Cerebellar nuclear complex (tissue), 1 donor: ENCODE measurements at places on chromosomes 3 and 15.

DNA sequence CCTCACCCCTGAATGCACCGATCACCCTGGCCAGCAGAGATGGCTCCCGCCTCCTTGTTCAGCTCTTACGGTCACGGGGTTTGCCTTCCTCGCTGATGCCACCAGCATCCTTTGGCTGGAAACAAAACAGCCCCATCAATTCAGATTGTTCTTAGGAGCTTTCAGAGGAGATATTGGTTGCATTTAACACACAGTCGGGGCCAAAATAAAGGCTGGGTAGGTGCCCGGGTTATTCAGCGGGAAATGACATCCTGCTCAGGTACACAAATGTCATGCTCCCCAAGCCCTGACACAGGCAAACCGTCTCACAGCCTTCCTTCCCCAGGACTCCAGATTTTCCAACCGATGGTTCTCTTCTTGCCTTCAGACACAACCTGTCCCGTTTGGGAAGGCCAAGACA lies 62.4 kb upstream of the MEF2A start:
- no peak for DNase-seq

GRCh38 chr3:8903191-8903590 lies 60.1 kb downstream of the RAD18 start:
- DNase-seq, result no peak

DNA sequence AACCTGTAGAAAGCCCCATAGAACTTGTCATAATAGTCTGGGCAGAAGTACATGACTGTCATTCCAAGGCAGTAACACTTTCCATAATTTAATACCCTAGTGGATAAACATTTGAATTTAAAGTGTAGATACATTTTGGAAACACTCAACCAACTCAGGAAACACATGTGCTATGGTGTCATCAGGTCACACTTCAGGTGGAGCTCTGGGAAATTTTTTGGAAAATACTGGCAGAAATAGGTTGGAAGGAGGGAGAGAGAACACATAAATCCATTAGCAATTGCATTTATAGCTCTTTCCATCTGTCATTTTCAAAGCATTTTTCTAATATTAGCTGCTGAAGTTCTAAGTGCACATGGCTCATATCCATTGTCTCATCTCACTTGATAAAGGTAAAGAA lies 135.7 kb downstream of the MEIS2 start:
- no peak for DNase-seq

DNA sequence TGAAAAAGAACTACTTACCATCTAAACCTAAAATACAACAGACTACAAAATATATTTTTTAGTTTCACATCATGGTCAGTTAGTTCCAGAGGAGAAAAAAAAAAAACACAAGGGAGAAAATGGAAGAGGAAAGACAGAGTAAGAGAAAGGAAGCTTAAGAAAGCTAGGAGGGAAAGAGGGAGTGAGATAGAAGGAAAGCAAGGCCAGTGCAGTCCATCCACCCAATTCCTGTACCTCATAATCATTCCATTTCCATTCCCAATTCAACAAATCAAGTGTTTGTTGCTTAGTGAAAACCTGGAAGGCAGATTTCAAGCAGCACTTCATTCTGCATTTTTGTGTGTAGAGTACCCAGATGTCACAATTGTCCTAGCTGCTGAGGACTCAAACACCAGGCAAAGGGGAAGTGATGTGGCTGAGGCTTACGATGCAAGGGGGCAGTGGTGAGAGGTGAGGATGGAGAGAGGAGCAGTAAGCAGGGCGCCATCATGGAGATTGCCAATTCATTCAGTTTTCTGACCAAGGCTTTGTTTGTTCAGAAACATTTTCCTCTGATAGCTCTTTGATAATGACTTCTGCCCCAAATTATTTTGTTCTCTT lies 83.6 kb upstream of the GSK3B start:
- no peak for DNase-seq

GRCh38 chr15:91863621-91864255 lies 10.2 kb downstream of the SLCO3A1 start:
- DNase-seq, result no peak

GRCh38 chr3:123686251-123686650 lies 101.4 kb upstream of the HACD2 start:
- DNase-seq, result no peak

DNA sequence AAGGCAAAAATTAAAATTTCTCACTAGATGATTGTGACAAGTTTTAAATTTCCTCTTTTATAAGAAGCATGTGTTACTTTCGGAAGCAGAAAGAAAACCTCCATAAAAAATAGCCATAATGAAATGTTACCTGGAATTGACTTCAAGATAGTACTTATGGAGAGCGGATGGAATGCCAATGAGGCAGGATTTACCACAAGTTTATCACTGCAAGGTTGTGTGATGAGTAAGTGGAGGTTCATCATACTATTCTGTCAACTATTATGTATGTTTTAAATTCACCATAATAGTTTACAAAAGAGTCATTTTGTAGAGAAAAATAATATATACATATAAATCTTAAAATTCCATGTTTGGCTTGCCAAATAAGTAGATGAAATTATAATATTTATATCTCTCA lies 230.3 kb downstream of the SCAPER start:
- DNase-seq, result no peak

- no peak for DNase-seq
Measured at GRCh38 chr3:180287703-180288102, 251.0 kb upstream of the PEX5L start.

DNA sequence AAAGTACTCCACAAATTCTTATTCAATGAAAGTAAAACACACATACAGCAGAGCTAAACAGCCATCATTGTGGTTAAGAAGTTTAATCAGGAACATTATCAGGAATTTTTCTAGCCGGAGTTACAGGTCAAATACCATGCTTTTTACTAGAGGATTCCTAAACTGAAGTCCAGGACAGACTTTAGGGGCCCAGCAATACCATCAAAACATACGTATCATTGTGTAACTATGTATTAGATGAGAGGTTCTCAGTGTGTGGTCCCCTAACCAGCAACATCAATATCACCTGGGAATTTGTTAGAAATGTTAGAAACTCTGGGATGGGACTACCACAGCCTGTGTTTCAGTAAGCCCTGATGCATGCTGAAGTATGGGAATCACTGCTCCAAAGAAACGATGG lies 404.2 kb upstream of the IL12A start:
- no peak for DNase-seq

DNA sequence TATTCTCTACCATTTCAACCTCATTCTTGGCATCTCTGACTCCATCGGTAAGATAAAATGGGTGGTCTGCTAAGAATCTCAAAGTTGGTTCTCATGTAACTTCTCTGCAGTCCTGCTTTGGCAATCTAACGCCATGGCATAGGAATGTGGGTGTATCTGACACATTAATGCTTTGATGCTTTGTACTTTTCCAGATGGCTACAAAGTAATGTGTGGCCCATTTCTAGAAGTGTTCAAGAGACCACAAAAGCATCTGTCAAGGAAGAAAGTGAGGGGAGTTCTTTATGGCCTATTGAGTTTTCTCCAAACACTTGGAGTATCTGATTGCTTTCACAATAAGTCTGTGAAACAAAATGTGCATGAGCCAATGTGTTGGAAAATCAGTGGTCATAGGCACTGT lies 339.9 kb upstream of the TGFBR2 start:
- DNase-seq, result no peak

GRCh38 chr15:39403640-39404117 lies 177.2 kb upstream of the THBS1 start:
- no peak for DNase-seq

GRCh38 chr3:46829699-46830208 lies 33.5 kb downstream of the MYL3 start:
- DNase-seq, result no peak

- DNase-seq, result no peak
Measured at GRCh38 chr3:127394031-127394430, 106.2 kb upstream of the PRR20G start.

DNA sequence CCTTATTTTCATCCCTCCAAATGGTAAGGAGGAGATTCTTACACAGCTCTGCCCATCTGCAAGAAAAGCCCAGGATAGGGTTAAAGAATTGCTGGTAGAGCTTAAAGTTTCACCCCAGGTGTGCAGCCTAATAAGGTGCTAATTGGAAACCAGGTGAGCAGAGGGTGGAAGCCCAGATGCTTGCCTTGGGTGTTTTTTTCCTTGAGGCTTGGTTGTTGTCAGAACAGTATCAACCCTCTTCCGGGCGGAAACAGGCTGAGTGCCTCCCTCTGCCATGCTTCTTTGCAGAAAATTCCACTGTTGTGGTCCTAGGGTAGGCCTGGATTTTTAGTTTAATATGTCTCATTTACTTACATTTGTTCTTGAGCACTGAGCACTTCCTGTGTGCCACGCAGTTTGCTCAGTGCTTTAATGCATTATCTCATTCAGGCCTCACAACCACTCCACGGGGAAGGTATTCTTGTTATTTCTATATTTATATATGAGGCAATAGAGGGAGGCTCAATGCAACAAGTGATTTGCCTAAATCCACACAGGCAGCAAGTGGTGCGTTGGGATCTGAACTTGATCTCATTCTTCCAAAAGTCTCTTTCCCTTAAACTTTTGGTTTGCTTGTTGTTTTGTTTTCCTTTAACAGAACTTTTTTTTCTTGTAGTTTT lies 115.0 kb upstream of the LRIG1 start:
- no peak for DNase-seq

DNA sequence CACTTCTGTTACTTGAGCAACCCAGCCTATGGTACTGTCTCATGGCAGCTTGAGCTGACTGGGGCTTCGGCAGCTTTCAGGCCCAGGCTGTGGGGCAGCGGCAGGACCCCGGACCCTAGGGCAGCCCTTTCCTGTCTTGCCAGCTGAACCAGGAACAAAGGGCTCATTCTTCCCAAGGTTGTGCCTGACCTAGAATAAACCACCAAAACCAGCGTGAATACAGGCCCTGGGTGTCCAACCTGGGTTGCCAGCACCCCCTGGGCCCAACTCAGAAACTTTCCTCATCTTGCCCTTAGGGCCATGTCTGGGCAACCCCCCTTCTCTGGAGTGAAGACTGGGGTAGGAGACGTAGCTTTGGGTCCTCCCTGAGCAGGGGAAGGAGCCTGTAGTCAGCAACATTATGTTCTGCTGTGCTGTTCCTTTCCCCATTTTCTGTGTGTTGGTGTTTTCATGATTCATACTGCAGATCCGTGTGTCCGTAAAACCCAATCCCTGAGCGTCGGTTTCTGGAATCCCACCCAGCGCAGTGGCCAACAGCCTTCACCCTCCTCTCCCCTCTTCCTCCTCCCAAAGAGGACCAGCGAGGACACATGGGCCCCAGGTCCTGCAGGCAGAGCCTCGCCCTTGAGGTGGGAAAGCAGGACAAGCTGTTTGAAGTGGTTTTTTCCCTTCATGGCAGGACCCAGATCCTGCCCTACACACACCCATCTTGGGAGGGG lies 33.5 kb downstream of the TKT start:
- DNase-seq, result no peak

DNA sequence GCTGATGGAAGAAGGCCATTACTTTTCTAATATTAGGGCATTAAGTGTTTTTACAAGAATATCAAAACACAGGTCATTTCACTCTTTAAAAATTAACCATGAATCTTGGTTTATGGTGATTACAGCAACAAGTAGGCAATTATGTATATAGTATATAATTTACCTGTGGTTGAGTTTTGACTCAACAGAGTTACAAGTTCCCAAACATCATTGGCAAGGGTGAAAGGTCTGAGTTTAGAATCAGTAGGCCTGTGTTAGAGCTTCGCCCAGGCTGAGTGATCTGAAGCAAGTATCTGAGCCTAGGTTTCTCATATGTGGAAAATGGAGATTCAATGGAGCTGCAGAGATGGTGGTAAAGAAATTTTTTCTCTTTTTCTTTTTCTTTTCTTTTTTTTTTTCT lies 25.1 kb upstream of the LPP start:
- no peak for DNase-seq

GRCh38 chr15:82079736-82080135 lies 33.9 kb upstream of the MEX3B start:
- DNase-seq, result no peak

GRCh38 chr3:30112902-30113484 lies 493.4 kb upstream of the TGFBR2 start:
- DNase-seq, result no peak

- DNase-seq, result no peak
Measured at GRCh38 chr3:9690451-9691450, 12.9 kb upstream of the CPNE9 start.

GRCh38 chr3:58197588-58197987 lies 13.2 kb downstream of the DNASE1L3 start:
- DNase-seq, result no peak

DNA sequence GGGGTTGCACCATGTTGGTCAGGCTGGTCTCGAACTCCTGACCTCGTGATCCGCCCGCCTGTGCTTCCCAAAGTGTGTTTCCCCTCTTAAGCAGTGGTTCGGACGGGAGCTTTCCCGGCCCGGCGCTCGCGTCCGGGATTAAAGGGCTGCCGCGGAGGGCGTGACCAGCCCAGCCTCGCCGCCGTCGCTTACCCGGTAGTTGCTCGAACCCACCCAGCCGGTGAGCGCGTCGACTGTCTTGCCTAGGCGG lies 513 bp downstream of the CLASP2 start:
- no peak for DNase-seq

GRCh38 chr3:154345422-154346122 lies 21.3 kb upstream of the DHX36 start:
- DNase-seq, result no peak

DNA sequence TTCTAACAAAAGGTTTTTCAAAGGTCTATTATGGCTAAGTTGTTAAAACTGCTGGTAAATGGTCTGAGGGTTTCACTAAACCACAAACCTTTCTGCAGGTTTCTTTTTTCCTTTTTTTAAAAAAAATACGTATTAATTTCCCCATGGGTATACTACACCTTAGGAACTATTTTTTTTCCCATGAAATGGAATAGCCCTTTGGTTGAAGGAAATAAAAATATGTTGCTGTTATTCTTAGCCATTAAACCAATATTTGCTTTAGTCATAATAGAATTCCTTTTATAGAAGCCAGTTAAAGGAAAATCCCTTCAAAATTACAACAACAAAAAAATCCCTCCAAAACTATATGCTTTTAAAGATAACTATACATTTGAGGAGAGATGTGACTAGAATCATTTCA lies 1303.3 kb downstream of the ROBO2 start:
- no peak for DNase-seq

DNA sequence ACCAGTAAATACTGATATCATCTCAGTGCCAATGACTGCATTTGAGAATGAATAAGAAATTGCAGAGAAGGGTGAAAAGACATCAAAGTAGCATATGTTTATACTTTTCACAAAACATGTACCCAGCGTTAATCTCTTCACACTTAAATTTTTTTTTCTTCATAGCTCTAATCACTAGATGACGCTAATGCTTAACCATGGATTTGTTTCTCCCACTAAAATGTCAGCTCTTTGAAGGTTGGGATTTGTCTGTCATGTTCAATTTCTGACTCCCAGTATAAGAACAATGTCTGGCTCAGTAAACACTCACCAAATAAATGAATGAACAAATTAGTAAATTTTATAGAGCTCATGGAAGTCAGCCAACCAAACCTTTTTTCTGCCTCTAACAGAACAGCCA lies 78.3 kb upstream of the LMCD1 start:
- DNase-seq, result no peak

GRCh38 chr15:64884679-64885078 lies 27.0 kb upstream of the ANKDD1A start:
- no peak for DNase-seq

DNA sequence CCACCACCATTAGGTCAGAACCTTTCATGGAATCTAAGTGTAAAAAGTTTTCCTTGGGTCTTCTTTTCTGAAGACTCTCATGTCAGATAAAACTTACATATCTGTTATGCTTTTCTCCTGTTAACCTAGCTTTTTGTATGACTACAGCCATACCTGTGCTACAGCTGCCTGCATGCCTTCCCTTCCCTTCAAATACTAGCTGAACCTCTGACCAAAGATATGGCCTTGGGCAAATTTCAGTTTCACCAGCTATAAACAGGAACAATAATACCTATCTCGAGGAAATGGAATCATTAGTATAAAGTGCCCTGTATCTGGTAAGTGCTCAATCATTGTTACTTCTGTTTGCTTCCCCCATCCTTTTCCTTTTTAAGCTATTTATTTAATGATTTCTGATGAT lies 25.0 kb downstream of the GLB1 start:
- DNase-seq, result no peak
